ENCODE measurements at places on chromosomes 16 and 17. TPM values are rescaled to one million over a fixed set of nuclear protein-coding genes. Genes with fewer than 3 reads are reported as not detected.

ADAT1 gene
- polyA plus RNA-seq, result 11.5 TPM

PRAC2 gene
- not detected for polyA plus RNA-seq

KSR1 gene
- 4.2 TPM for polyA plus RNA-seq

ANKS3 gene
- polyA plus RNA-seq, result 13.9 TPM

ABCC12 gene
- polyA plus RNA-seq, result not detected

DPEP2 gene
- 235 TPM for polyA plus RNA-seq

CCL18 gene
- polyA plus RNA-seq, result not detected

NFE2L1 gene
- polyA plus RNA-seq, result 2.8 TPM

GRCh38 chr17:81870131-81870980 is 781 bp downstream of the ARHGDIA start:
- peaks cover 22% of the 10 kb centered on the region for H3K36me3 ChIP-seq
- no peak for DNase-seq
- peaks cover 34% of the 10 kb centered on the region for H3K4me1 ChIP-seq
- peak overlapping the region; percentile 94 for H3K4me3 ChIP-seq
- peak overlapping the region; percentile 88 for H3K27ac ChIP-seq
- H3K27me3 ChIP-seq, result no peaks in the 10 kb centered on the region

GRCh38 chr16:17360693-17361122 is 110.1 kb downstream of the XYLT1 start:
- peak; percentile 99 for DNase-seq
- H3K27ac ChIP-seq, result peak overlapping the region; percentile 88
- H3K4me3 ChIP-seq, result no peak overlapping the region
- no peaks in the 10 kb centered on the region for H3K36me3 ChIP-seq
- peaks cover 72% of the 10 kb centered on the region for H3K4me1 ChIP-seq

DNA sequence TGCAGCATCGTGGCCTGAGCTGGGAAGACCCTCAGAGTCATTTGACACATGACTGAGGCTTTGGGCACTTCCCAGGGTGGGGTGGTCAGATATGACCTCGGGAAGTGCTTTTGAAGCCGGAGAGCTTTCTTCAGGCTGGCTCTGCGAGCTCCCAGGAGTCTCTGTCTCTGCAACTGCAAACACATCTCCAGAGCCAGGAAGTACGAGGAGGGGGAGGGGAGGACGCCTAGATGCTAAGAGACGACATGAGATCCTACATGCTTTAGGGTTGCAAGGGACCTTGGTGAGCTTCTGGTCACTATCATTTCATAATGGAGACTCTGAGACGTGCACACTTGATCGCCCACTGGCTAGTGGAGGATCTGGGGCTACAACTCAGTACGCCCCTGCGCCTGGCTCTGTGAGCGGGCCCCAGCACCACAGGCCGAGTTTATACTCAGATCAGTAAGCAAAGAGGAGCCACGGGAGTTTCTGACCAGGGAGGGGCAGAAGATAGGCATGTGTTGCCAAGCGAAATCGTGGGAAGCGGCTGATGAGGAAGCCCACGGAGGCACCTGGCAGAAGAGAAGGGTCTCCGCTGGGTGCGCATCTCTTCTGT is 527 bp upstream of the MGAT5B start:
- H3K4me3 ChIP-seq, result no peak overlapping the region
- H3K27ac ChIP-seq, result no peak overlapping the region
- H3K4me1 ChIP-seq, result no peaks in the 10 kb centered on the region
- peaks cover 45% of the 10 kb centered on the region for H3K27me3 ChIP-seq
- no peak for DNase-seq

DNA sequence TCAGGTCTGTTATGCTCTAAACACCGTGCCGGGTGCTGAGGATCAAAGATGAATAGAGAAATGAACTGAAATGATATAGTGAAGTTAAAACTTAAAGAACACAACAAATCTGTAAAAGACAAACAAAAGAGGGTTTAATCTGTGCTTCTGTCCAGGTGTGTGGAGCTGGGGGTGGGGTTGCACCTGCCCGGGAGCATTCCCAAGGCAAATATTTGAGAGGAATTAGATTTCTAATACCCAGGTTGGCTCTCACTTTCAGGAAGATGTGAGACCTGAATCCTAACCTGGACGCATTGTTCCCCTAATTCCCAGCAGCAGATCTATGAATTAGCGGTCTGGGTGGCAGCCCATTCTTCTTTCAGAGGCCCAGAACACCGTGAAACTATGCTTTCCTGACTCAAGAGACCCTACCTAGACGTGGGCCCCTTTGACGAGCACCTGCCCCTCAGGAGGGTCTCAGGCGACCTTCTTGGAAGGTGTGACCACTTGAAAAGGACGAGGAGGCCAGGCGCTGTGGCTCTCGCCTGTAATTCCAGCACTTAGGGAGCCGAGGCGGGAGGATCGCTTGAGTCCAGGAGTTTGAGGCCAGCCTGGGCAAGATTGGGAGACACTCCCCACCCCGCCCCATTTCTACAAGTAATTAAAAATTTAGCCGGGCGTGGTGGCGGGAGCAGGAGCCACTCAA is 677 bp upstream of the RANGRF start:
- H3K4me1 ChIP-seq, result peaks cover 40% of the 10 kb centered on the region
- peak overlapping the region; percentile 77 for H3K27ac ChIP-seq
- no peak for DNase-seq
- peak overlapping the region; percentile 84 for H3K4me3 ChIP-seq

- H3K4me3 ChIP-seq, result no peak overlapping the region
- DNase-seq, result no peak
- no peak overlapping the region for H3K27ac ChIP-seq
- peaks cover 46% of the 10 kb centered on the region for H3K27me3 ChIP-seq
- no peaks in the 10 kb centered on the region for H3K36me3 ChIP-seq
Observed at GRCh38 chr16:31532896-31533295, 5.2 kb downstream of the AHSP start.

DNA sequence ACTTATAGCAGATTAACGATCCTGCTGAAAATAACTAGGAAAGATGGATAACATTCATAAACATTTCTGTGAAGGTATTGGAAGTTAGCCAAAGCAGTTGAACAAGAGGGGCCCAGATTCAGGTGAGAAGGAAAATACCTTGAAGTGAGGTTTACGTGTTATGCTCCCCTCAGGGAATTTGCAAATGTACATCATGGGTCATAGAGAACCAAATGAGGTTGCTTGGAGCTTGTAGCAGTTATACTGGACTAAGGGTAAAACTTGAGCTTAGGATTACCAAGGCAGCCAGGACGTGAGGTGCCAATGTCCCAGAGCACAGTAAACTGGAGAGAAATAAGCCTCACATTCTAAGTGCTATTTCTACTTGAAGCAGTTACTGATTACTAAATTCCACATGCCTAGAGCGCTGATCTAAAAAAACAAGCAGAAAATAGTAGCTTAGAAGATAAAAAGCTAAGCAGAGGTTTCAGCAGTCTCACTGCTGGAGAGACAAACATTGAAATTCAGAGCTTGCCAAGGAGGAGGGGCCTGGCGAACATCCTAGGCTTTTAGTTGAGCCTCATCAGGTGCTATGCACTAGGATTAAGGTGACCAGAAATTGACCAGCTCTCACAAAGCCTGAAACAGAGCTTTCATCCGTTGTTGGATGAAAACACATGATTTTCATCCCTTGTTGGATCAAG is 136.7 kb upstream of the FAM20A start:
- H3K27me3 ChIP-seq, result no peaks in the 10 kb centered on the region
- H3K4me3 ChIP-seq, result no peak overlapping the region
- no peaks in the 10 kb centered on the region for H3K36me3 ChIP-seq
- H3K27ac ChIP-seq, result no peak overlapping the region

GRCh38 chr17:54860617-54861470 is 39.8 kb upstream of the TOM1L1 start:
- H3K4me3 ChIP-seq, result no peak overlapping the region
- H3K36me3 ChIP-seq, result no peaks in the 10 kb centered on the region

DNA sequence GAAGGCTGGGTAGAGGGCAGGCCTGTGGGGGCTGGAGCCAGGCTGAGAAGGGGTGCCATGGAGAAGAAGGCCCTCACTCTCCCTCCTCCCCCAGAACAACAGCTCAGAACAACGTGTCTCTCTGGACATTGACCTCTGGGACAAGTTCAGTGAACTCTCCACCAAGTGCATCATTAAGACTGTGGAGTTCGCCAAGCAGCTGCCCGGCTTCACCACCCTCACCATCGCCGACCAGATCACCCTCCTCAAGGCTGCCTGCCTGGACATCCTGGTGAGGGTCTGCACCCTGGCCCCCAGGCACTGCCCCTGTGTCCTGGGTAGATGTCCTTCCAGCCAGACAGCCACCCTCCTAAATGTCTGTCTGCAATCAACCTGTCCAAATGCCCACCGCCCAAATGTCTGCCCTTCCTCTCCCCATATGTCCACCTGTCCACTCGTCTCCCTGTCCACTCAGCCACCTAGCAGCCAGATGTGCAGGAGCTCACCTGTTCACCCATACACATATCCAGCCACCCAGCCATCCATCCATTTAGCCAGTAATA is 12.2 kb downstream of the GJD3 start:
- peaks cover 98% of the 10 kb centered on the region for H3K36me3 ChIP-seq
- H3K4me3 ChIP-seq, result no peak overlapping the region
- H3K27me3 ChIP-seq, result no peaks in the 10 kb centered on the region
- no peak for DNase-seq
- H3K4me1 ChIP-seq, result peaks cover 49% of the 10 kb centered on the region
- H3K27ac ChIP-seq, result no peak overlapping the region

DNA sequence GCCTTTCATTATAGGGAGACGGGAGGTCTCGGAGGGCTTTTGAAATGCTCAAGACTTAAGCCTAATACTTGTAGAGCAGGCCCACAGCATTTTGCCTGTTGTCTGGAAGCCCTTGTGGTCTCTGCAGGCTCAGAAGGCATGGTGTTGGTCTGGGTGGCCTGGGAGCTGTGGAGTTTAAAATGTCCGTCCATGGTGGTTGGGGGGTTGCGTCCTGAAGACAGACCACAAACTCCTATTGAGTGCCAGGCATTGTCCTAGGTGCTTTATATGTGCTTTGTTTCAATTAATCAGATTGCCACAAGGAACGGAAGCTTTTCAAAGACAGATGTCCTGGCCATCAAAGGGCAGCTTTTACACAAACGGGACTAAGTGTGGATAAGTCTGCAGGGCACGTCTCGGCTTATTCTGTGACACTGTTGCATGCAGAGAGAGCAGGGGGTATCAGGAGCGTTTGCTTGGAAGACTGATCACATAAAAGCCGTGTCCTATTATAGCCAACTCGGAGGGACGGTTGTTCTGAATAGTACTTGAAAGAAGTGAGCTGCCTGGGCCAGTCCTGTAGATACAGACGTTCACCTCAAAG is 7.8 kb downstream of the NTN1 start:
- no peak for DNase-seq
- no peak overlapping the region for H3K27ac ChIP-seq
- H3K4me3 ChIP-seq, result no peak overlapping the region

DNA sequence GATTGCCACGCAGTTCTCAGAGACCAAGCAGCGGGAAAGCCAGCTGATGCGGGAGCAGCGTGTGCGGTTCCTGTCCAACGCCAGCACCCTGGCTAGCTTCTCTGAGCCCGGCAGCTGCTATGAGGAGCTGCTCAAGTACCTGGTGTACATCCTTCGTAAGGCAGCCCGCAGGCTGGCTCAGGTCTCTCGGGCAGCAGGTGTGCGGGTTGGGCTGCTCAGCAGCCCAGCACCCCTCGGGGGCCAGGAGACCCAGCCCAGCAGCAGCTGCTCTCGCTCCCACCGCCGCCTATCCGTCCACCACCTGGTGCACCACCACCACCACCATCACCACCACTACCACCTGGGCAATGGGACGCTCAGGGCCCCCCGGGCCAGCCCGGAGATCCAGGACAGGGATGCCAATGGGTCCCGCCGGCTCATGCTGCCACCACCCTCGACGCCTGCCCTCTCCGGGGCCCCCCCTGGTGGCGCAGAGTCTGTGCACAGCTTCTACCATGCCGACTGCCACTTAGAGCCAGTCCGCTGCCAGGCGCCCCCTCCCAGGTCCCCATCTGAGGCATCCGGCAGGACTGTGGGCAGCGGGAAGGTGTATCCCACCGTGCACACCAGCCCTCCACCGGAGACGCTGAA is 15.2 kb downstream of the CACNA1G start:
- no peak overlapping the region for H3K27ac ChIP-seq
- no peaks in the 10 kb centered on the region for H3K27me3 ChIP-seq
- H3K4me3 ChIP-seq, result no peak overlapping the region
- no peak for DNase-seq
- H3K4me1 ChIP-seq, result no peaks in the 10 kb centered on the region

DNA sequence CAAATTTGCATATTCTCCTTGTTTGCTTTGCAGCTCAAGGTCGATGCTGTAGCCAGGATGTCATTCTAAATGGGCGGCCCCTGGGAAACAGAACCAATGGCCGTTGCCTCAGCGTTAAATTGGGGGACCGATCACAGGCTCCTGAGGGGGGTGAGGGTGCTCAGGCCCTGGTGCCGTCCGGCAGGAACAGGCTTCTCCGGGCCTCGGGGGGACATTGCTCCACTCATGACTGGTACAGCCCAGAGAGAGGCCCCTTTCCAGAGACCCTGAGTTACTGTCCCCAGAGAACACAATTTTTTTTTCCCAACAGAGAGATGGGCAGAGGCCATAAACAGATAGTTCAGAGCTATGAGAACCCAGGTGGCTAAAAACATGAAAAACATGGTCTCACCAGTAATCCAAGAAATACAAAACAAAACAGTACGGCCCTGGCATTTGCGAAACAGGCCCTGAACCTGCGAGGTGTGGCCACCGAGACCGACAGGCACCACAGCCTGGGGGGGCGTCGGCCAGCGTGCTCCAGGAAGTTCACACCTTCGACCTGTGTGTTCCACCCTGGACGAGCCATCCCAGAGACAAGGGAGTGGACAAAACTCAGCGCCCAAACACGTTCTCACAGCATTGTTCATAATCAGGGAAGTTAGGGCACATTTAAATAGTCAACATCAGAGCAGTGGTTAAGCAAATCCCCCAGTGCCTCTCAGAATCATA is 82.8 kb downstream of the METRNL start:
- no peak overlapping the region for H3K27ac ChIP-seq
- H3K36me3 ChIP-seq, result no peaks in the 10 kb centered on the region
- no peak overlapping the region for H3K4me3 ChIP-seq
- no peak for DNase-seq
- H3K27me3 ChIP-seq, result peaks cover 2% of the 10 kb centered on the region
- no peaks in the 10 kb centered on the region for H3K4me1 ChIP-seq

DNA sequence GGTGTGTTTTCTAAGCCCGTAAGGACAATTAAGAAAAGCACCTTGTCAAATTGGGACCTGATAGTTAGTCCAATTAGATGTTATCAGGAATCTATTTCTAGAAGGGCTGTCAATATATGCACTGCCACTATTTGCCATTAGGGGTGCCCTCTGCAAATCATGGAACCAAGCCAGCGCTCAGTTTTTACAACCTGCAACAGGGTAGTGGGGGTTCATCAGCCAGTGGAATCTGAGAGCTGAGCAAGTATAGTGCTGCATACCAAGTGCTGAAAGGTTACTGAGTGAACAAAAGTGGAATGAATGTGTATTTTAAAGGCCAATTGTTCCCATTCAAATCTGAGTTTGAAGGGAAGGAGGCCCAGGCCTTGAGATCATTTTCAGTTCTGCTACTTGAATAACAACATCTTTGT is 10.4 kb downstream of the PRR11 start:
- H3K4me3 ChIP-seq, result no peak overlapping the region
- peaks cover 16% of the 10 kb centered on the region for H3K36me3 ChIP-seq
- no peaks in the 10 kb centered on the region for H3K27me3 ChIP-seq
- DNase-seq, result no peak
- H3K4me1 ChIP-seq, result peaks cover 7% of the 10 kb centered on the region

Data from CD14-positive monocyte (primary cell).